Gastrocnemius medialis (tissue), 4 donors: ENCODE measurements at places on chromosomes 1 and 21. TPM values are rescaled to one million over a fixed set of nuclear protein-coding genes. Genes with fewer than 3 reads are reported as not detected.

Gene PDZK1
- total RNA-seq, result not detected

Gene TPTE
- not detected for total RNA-seq

Gene ACTL8
- total RNA-seq, result not detected

Gene AMY1B
- total RNA-seq, result not detected

Gene HES3
- total RNA-seq, result not detected

Gene S100A3
- not detected for total RNA-seq

Gene RUNX1
- total RNA-seq, result 12.6 TPM

Gene GBP7
- total RNA-seq, result not detected
